Muscle of leg (tissue), 16 donors: ENCODE measurements at places on chromosomes 3 and 15. TPM values are rescaled to one million over a fixed set of nuclear protein-coding genes. Genes with fewer than 3 reads are reported as not detected.

DNA sequence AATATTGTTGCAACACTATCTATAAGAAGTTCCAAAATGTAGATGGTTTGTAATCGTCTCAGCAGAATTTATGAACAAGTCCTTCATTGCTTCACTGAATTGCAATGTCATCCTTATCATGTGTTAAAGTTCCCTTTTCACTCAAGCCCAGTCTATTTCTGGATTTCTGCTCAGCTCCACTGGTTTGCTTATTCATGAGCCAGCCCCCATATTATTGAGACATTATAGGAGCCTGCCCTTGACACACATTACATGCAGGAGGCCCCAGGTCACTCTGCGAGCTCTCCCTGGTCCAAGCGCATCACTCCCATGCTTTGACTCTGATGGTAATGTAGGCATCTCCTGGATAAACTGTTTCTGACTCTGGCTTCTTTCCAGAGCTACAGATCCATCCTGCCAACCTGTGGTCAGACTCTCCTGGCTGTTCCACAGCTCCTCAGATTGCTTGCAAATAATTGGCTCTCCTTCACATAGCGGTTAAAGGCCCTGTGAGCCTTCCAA, 56.9 kb downstream of the ABTB1 start:
- DNase-seq = peak; percentile 72

- peak; percentile 36 for DNase-seq
These were observed 27.6 kb upstream of the TRPM1 start for GRCh38 chr15:31128919-31129768.

GRCh38 chr15:80803580-80804525, 24.7 kb downstream of the CEMIP start:
- no peak for DNase-seq

The HTR3E gene
- polyA plus RNA-seq = not detected

- no peak for DNase-seq
These were observed 90.5 kb upstream of the DGKG start for GRCh38 chr3:186452517-186452916.

The PPP1R14D gene
- 0.23 TPM for polyA plus RNA-seq

The FBXO45 gene
- polyA plus RNA-seq = 13.6 TPM

DNA sequence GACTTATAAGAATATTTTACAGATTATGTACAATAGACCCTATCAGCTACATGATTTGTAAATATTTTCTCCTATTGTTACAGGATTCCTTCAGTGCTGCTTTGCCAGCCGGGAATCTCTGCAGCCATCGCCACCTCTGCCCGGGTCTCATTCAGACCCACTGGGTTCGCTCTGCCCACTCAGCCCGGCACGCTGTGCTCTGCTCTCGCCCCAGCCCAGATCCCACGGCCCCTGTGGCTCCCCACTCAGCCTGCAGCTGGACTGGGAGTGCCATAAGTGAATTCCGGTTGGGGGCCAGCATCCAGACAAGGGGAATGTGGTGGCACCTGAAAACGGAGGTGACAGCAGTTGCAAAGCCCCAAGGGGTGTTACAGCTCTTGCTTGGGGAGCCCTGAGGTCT, 71.8 kb downstream of the NPAP1 start:
- DNase-seq = no peak

- peak; percentile 84 for DNase-seq
These were observed 93.2 kb upstream of the ARHGEF3 start for GRCh38 chr3:56894881-56895431.

The CCR8 gene
- not detected for polyA plus RNA-seq

The RASL12 gene
- 16.5 TPM for polyA plus RNA-seq

The P2RY12 gene
- 1.3 TPM for polyA plus RNA-seq

DNA sequence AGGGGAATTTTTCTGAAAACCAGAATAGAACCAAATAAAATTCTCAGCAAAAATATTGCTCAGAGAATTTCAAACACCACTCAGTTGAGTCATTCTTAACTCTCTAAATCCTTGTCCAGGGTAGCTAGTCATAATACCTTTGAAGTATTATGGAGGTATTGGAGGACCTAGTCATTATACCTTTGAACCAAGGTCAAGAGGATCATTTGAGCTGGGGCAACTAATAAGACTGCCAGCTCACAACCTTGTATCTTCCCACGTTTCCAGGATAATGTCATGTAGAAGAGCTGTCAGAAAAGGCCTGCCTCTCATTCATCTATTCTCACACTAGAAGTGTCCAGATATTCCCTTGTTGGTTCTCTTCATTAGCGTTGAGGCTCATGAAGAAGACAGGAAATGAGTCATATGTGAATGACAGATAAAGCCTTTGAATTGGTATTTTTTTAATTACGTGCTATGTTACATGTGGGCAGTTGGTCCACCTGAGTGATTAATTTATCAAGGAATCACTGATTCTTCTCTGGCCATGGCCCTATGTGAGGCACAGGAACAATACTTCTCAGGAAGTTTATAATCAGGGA, 48.3 kb downstream of the TOPAZ1 start:
- DNase-seq = no peak

The GATA2 gene
- polyA plus RNA-seq = 2.6 TPM

The ABI3BP gene
- 300 TPM for polyA plus RNA-seq

DNA sequence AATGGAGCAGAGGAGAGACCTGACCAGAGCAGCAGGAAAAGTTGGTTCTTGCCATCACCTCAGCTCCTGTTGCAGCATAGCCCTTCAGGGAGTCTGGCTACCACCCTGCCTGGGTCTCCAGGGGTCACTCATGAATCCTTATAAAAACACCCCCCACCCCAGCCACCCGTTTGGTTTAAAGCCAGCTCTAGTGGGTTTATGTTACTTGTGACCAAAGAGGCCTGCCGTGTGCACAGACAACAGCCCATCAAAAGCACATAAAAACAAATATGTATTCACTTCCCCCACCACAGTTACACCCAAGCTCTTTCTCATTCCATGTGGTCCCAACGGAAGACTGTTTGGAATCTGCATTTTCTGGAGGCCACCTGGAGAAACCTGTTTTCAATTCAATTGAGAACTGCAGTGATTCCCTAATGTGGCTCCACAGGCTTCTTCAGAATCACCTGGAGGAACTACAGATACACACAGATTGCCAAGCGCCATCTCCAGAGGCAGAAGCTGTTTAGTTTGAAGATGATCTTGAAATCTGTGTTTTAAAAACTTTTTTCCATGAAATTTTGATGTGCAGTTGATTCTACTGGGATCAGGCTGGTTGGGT, 13.8 kb downstream of the FOXL2 start:
- no peak for DNase-seq

The RBPMS2 gene
- 5.6 TPM for polyA plus RNA-seq

The TJP1 gene
- 46.6 TPM for polyA plus RNA-seq

DNA sequence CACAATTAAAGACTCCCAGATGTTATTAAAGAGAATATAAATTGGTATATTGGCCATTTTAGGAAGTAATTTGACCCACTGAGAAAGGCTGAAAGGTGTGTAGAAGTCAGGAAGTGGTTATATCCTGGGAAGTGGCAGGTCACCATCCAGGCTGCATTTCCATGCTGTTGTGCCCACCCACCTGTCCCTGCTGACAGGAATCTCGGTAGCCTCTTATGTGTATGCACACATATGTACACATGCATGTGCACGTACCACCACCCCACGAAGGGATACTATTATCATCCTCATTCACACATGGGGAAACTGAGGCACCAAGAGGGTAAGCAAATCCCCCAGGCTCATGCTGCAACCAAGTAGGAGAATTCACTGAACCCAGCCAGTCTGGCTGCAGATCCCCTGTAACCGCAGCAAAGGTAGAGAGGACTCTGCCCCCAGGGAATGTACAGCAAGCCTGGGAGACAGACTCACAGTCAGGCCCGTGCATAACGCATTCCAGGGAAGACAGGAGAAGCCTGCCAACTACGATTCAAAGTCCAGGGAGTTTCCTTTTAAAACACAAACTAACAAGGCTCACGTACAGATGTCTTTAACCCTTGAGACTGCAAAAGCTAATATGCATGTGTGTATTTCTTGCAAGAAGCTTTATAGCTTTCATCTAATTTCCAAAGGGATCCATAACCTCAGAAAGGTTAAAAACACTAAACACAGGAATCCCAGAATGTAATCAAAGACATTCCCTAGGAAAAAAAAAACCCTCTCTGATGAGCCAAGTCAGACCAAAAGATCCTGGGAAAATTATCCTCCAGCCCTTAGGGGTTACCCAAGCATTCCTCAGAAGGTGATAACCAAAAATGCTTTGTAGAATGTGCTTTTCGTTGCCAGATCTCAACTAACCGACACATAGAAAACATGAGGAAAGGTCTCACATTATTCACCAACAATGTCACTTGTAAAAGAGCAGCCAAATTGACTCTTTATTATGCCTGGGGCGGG, 129.6 kb downstream of the ADAMTS17 start:
- peak; percentile 46 for DNase-seq

DNA sequence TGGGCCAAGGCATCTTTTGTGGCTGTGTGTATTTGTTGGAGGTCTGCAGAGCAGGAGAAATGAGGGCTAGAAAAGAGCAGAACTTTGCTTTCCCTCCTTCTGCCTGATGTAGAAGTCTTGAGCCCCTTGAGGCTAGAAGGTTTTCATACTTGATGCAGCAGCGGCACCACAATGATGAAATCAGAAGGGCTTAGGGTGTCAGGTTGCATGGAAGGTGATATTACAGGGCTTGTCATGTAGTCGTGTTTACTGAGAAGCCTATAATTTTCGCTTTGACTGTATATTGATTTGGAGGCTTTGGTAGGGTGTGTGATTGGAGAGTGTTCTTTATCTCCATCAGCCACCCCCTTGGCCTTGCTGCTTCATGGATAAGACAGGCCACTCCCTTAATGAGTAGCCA, 339.8 kb downstream of the THSD4 start:
- no peak for DNase-seq

- no peak for DNase-seq
These were observed 35.2 kb downstream of the DNASE1L3 start for GRCh38 chr3:58175437-58176184.

The ADAMTSL3 gene
- polyA plus RNA-seq = 63.2 TPM

DNA sequence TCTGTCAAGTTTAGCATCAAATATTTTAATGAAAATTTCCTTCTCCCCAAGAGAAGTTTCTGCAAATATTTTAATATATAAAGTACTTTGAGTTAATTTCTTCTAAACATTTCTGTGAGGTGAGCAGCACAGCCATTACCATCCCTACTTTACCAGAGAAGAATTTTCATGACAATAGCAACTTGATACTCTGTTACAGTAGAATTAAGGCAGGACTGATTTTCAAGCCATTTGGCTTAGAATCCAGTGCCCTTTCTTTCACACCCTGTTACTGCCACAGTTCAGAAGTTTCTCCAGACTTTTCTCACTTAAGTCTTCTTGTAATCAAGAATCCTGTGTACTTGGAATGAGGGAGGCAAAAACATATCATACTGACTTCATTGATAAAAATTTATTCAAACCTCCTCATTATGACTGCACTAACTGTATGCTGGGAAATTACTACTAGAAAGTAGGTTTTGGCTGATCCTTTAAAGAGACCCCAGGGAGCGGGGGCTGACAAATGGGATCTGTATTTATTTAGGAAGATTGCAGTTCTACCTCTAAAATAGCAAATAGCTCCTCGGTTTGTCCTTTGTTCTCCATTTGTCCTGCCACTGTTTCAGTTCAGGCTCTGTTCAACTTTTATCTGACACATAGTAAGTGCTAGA, 557.0 kb upstream of the SGO1 start:
- DNase-seq = peak; percentile 76

The DNAH12 gene
- 0.47 TPM for polyA plus RNA-seq

- no peak for DNase-seq
These were observed 8.3 kb upstream of the PIGZ start for GRCh38 chr3:196976941-196977340.

DNA sequence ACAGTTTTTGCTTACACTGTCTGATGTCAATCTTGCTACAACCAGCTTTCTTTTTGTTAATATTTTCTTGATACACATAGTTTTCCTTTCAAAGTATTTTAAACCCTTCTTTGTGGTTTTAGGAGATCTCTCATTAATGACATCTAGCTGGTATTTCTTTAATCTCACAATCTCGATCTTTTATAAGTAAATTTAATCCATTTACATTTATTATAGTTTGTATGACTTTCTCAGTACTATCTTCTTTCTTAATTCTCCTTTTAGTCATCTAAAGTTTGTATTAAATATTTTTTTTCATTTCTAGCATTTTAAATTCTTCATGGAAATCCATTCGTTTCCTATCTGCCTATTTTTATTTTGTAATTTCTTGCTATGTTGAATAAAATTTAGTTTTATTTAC, 55.4 kb downstream of the MRPL3 start:
- DNase-seq = no peak
